ENCODE measurements at places on chromosomes 5 and 9.

DNA sequence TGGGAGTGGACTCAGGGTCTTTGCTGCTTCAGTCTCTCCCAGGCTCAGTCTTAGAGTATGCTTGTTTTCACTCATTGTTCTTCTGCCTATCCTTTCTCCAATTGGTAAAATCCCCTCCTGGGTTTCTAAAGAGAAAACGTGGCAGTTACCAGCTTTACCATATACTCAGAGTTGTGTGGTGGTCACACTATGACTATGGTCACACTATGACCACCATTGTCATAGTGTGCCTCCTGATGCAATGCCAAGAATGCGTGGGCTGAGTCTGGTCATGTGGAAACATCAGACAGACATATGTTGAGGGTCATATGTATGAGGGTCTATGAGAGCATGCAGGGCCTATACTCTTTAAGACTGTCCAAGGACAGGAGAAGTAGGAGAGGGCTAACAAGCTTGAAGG is 326.5 kb upstream of the PRR16 start:
- no peak for DNase-seq

- DNase-seq, result no peak
Measured at GRCh38 chr9:70789086-70789485, 332.3 kb downstream of the TRPM3 start.

DNA sequence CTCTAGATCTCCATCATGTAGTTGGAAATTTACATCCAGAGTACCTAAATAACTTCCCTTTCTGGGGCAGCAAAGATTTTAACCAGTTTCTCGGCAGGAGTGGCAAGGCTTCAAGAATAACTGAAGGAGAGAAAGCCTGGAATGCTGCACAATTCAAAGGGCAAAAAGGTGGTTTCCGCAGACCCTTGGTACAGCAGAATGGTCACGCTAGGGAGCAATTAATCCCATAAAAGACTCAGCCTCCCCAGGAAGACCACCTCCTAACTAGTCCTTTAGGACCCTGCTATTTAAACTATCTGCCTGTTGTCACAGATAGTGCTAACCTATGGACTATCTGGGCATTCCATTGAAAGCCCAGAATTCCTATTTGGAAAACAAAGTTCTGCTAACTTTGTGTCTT is 3.6 kb downstream of the HTR1A start:
- DNase-seq, result no peak

DNA sequence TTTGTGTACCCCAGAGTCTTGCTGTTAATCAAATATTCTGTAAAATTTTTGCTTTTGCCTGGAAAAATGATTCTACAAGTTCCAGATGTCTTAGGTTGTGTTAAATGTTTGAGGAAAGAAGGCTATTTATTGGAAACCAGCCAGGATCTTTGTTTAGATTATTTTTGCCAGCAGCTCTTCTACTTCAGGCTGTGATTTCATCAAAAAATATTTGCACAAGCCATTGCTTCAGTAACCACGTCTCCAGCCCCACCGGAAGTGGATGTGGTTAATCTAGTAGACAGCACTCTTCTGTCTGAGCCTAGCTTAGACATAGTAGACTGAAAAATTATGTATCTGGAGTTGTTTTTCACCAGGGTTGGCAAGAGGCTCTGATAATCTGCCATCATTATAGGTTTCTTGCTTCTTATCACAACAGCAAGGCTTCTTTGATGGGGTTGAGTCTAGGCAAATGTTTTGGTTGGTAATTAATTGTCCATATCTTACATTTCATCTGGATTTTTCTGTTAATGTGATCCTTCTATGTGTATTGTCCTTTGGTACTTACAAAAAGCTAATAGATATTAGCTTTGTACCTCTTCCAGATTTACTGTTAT is 17.1 kb downstream of the KCTD16 start:
- DNase-seq, result peak; percentile 97

GRCh38 chr9:108727580-108728111 is 128.1 kb downstream of the ACTL7B start:
- no peak for DNase-seq

DNA sequence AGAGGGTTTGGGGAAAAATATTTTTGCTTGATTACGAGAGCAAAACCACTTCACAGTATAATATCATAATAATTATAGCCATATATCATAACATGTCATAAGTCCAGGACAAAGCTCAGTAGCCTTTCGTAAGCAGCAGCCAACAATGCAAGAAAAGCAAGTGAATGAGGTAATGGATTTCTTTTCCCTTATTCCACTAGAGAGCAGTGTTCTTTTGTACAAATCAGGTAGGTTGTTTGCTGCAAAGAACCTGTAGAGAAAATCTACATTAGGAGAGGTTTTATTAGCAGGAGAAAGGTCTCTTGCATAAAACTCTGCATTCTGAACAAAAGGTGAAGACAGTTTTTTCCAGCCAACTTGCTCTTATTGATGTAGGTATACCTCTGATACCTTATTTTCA is 1033.4 kb downstream of the TLE4 start:
- peak; percentile 13 for DNase-seq
